ENCODE measurements at places on chromosomes 5 and 9.

GRCh38 chr5:128538250-128539037 lies 399 bp upstream of the FBN2 start:
- DNase-seq = no peak

GRCh38 chr5:137858223-137858916 lies 9.3 kb upstream of the MYOT start:
- no peak for DNase-seq

GRCh38 chr5:115262011-115262320 lies 711 bp downstream of the PGGT1B start:
- no peak for DNase-seq

DNA sequence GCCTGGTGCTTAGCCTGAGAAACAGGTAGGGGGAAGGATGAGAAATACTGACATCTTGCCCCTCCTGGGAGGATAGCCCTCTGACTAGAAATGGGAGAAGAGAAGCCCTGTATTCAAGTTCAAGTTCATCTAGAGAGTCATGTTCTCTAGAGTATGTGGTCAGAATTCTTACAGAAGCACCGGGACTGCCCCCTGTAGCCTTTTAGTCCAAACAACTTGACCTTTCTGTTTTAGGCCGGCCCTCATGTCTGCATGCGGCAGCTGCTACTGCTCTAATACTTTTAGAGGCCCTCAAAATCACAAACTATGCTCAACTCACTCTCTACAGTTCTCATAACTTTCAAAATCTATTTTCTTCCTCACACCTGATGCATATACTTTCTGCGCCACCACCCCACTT lies 47.7 kb downstream of the PHAX start:
- DNase-seq = no peak

DNA sequence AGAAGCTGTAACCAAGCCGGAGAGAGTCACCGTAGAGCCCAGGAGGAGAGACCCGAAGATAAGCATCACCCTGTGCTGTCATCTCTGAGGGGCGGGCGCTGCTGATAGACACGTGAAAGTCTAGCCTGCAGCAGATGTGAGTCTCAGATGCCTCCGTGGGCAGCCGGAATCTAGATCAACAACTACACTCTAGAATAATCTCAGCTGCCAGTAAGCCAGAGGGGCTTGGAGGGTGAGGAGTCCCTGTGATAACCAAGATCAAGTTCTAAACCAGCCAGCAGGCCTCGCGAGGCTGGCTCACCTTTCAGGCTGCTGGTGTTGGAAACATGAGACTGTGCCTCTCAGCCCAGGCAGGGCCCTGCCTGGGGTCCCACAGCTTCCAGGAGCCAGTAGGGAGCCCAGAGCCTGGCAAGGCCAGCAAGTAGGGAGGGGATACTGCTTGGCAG lies 54.1 kb downstream of the DAPK1 start:
- DNase-seq = no peak

GRCh38 chr5:100777680-100778300 lies 125.3 kb downstream of the ST8SIA4 start:
- no peak for DNase-seq

- DNase-seq = no peak
Measured at GRCh38 chr9:108259917-108260675, 595.7 kb downstream of the ACTL7B start.

DNA sequence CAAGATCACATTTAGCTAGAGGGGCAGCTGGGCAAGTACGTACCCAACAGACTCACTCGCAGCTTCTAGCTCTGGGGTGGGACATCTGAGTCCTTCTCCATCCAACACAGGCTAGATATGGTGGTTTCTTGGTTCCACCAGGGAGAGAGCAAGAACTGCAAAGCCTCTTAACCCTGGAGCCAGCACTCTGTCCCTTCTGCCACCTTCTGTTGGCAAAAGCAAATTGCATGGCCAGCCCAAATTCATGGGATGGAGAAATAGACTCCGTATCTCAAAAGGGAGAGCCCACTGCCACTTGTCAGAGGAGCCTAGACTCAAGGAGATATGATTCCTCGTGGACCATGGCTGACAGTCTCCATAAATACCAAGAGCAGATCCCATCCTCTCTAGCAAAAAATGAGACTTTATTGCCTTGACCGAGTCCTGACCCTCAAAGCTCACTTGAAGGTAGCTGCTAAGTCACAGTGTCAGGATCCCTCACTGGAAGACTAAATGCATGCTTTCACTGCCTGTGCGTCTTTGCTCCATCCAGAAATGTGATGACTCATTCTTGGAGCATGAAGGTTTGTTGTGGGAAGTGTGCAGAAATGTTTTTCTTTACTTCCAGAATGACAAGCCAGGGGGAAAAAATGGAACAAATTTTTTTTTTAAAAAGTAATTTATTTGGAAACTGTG lies 28.8 kb upstream of the ROR2 start:
- DNase-seq = no peak

GRCh38 chr9:91089405-91090129 lies 272.2 kb downstream of the AUH start:
- no peak for DNase-seq

GRCh38 chr5:153974131-153974812 lies 64.4 kb downstream of the FAM114A2 start:
- DNase-seq = no peak

- DNase-seq = no peak
Measured at GRCh38 chr9:123070198-123070597, 36.7 kb downstream of the GPR21 start.
